ENCODE measurements at places on chromosomes 1 and 21.

DNA sequence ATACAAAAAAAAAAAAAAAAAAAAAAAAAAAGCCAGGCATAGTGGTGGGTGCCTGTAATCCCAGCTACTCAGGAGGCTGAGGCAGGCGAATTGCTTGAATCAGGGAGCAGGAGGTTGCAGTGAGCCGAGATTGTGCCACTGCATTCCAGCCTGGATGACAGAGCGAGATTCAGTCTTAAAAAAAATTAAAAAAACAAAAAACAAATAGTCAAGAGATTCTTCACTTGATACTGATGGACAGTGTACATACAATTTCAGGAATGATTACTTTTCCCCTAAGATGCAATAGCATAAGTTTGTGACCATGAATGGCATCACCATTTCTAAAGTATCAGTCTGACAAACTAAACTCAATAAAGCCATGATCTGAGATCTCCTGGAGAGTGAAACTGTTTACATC lies 60.8 kb upstream of the IVNS1ABP start:
- DNase-seq, result no peak

DNA sequence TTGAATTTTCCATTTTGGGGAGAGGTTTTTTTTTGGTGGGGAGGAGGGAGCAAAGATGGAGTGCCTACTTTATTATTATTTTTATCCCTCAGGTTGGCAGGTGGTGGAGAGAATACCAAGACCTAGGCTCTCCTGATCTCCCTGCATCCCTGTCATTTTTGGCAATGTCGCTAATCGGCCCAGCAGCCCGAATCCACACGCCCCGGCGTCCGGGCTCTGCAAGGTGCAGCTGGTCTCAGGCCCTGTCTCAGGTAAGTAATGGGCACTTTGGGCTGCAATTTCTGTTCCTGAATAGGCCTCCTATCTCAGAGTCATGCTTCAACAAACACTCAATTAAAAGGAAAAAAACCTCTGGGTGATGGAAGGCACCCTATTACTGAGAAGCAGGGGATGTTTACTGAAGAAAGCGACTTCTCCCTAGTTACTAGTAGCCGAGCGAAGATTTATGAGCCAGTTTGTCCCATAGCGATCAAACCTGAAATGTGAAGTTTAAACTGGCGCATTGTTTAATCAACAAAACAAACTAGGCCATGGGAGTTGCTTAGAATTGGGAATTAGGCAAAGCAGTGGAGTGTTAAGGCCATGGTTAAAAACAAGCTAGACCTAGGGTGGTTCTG lies 137.8 kb downstream of the RWDD3 start:
- no peak for DNase-seq

GRCh38 chr1:44318097-44319088 lies 36.7 kb downstream of the ERI3 start:
- peak; percentile 52 for DNase-seq

DNA sequence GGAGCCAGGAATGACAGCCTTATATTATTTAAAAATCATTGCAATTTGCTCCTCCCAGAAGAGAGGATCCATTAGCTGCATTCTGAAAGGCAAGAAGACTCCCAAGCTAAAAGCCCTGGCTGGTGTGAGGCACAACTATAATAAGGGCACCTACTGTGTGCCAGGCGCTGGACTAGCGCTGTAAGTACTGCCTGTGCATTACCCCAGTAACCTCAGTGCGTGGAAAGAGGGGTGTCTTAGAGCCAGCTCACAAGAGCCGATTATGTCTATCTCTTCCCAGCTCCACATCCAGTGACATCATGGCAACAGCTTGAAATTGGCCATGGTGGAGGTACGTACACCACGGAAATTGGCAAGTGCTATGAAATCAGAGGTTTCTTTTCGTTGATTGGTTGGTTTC lies 141.7 kb upstream of the IRF2BP2 start:
- no peak for DNase-seq

DNA sequence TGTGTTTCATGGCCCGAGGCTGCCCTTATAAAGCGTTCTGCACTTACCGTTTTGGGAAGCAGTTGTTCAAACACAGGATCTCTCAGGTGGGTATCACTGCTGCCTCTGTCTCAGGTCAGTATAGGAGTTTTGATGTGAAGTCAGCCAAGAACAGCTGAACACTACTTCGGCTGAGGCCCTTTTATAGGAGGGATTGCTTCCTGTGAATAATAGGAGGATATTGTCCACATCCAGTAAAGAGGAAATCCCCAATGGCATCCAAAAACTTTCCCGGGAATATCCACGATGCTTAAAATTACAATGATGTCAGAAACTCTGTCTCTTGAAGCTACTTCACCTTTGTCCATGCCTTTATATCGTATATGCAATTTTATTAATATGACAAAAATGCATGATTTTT lies at the start of gene SELE:
Gene SELE (minus strand): TSS at position 156 of the 400 bp plus-strand sequence. CDS start 467 bp downstream, outside the sequence.
- no peak for DNase-seq

GRCh38 chr1:5829414-5829813 lies 162.8 kb downstream of the NPHP4 start:
- no peak for DNase-seq

- DNase-seq, result no peak
These were observed 85.1 kb downstream of the NID1 start for GRCh38 chr1:235979716-235980333.

- DNase-seq, result no peak
These were observed 8.8 kb downstream of the TSEN15 start for GRCh38 chr1:184060316-184060715.

DNA sequence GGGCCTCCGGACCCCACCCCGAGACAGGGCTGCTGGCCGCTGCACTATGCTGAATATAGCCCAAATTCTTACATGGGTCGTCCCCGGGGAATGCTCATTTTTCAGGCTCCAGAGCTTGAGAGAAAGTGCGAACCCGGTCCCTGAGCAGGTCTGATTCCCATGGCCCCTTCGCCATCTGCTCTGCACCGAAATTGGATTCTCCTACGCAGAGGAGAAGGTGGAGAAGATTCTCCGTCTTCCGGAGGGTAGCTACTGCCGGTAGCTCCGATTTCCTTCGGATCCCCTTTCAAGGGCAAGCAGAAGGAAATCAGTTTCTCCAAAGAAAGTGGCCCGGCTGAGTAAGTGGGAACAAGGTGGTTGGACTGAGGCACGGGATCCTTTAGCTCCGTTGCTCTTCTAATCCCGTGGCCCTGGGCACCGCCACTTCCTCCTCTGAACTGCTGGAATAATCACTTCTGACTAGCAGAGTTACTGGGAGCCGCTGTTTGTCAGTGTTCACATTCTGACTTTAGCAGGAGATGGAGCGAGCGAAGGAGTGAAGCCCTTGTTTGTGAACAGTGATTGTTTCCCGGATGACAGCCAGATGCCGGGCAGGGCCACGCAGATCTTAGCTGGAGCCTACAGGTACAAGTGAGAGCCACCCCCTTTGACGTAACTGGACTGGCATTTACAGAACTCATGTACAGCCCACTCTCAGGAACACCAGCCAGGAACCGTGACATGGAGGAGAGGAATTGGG lies 1.1 kb upstream of the ZNF496 start:
- DNase-seq, result no peak

DNA sequence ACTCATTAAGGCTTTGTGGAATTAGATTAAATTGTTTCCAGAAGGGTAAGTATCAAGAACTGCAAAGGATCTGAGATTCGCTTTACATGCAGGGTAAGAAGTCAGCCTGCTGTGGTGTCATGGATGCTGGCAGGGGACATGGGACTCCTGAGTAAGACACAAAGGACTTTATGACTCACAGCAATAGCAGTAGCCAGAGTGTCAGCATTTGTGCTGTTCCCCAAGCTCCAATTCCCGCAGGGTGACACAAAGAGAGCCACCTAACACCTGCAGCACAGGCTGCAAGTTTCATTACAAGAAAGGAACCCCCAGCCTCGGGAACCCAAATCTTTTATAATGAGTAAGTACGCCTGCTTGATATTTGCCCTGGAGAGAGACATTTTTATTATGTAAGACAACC lies 298.1 kb upstream of the POU3F1 start:
- DNase-seq, result no peak

DNA sequence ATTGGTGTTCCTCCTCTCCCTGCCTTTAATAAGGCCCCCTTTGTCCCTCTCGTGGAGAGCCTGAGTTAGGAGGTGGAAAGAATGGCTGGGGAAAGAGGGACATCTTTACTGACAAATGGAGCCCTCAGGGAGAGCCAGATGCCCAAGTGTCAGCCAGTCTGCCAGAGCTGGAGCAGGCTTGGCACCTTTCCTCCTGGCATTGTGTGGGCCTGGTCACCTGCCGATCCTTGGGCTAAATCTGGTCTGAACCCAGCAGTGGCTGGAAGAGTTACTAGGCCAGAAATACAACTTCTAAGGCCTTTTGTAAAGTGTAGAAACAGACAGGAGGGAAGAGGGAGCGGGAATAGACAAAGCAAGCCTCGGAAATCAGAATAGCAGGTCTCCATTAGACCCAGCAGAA lies 24.9 kb downstream of the VANGL1 start:
- no peak for DNase-seq

DNA sequence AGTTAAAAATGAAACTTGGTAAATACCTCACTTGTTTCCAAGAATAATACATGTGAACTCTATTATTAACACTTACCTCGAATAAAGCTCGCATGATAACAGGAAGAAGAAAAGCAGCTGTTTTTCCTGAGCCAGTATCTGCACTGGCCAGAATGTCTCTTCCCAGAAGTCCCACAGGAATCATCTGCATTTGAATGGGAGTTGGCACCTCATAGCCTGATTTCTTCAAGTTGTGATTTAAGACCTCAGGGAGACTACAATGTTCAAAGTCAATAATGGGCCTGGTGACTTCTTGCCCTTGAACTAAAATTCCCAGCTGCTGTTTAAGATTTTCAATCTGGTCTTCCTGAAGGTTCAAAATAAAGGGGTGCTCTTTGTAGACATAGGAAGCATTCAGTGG lies 3.8 kb downstream of the DDX59 start:
- no peak for DNase-seq

GRCh38 chr1:115067161-115067859 lies 22.0 kb downstream of the TSPAN2 start:
- DNase-seq, result no peak

GRCh38 chr1:58815069-58815685 lies 31.3 kb upstream of the JUN start:
- peak; percentile 79 for DNase-seq

GRCh38 chr1:103362348-103363007 lies 163.0 kb upstream of the RNPC3 start:
- no peak for DNase-seq

DNA sequence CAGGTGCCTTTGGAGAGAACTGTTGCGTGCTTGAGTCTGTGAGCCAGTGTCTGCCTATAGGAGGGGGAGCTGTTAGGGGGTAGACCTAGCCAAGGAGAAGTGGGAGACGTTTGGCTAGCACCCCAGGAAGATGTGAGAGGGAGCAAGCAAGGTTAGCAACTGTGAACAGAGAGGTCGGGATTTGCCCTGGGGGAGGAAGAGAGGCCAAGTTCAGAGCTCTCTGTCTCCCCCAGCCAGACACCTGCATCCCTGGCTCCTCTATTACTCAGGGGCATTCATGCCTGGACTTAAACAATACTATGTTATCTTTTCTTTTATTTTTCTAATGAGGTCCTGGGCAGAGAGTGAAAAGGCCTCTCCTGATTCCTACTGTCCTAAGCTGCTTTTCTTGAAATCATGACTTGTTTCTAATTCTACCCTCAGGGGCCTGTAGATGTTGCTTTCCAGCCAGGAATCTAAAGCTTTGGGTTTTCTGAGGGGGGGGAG lies 2.4 kb downstream of the BTG2 start:
- DNase-seq, result no peak

DNA sequence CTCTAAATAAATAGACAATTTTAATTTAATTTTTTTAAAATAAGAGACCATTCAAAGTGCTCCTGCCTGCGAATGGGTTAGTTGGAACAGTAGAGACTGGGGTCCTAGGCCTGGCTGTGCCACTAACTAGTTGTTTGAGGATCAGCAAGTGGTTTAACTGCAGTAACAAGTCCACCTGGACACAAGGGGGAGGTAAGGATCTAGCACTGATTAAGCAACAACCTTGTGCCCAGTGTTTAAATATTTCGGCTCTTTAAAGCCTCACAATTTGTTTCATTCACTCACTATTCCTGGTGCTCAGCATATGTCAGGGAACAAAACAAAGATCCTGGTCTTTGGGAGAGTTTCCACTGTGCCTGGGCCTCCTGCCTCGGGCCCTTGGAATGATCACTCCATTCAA lies 1.6 kb upstream of the AGT start:
- no peak for DNase-seq

DNA sequence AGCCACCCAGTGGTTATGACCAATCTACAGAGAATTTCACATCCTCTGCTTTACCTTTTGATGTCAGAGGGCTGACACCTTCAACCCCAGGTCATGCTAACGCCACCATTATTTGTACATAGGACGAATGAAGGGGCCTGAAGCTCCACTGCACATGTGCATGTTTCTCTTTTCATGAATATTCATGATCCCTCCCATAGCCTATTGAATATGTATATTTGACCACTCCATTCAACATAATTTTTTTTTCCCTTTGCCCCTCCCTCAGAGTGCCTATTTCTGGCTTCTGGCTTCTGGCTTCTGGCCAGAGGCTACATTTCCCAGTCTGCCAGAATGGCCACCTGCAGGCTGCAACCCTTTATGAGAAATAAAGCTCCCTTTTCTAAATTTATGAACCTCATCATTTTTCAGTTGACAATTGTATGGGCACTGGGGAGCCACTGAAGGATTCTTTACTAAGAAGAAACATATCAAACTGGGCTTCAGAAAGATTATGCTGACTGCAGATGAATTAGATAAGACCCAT lies 406.7 kb downstream of the SIPA1L2 start:
- DNase-seq, result no peak

- no peak for DNase-seq
These were observed 15.3 kb downstream of the RSPH1 start for GRCh38 chr21:42480736-42481135.

DNA sequence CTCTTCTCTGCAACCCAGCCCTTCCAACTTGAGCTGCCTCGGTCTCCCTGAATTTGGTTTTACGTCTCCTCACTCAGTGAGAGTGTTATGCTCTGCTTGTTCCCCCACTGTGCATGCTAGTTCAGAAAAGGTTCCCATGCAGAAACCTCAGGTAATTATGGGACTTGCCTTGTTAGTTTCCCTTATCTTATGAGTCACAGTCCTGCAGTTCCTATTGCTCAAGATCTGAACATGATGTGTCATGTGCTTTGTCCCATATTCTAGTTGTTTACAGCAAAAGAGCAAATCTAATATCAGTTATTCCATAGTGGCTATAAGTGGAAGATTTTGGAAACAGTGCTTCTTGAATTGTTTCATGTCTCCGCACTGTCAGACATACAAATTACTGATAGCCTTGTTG lies 74.4 kb downstream of the DUSP10 start:
- peak; percentile 44 for DNase-seq

DNA sequence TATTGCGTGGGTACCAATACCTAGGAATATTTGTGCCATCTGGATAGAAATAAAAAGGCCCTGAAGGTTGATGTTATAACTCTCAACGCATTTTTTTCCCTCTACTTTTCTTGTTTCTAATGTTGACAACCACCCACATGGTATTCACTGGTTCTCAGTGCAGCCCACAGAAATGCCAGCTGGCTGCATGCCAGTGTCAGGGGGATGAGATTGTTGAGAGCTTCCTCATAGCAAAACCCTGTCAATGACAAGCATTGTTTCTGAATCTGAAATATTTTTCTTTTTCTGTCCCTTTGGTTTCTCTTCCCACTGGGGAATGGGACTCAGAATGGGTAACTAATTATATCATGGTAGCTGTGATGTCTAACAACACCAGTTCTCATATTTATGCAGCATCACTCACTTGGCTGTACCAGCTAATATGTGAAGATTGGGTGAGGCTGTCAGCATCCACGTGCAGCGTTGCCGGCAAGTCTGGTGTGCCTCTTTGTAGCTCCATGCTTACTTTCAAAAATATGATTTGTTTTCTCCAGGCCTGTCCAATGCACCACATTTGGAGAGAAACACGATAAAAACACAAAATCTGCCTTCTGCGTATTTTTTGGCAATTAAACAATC lies 284.6 kb downstream of the PTBP2 start:
- DNase-seq, result no peak

Data from HL-60 (cell line).